DMS53 (cell line): ENCODE measurements at places on chromosomes 7 and 10.

DNA sequence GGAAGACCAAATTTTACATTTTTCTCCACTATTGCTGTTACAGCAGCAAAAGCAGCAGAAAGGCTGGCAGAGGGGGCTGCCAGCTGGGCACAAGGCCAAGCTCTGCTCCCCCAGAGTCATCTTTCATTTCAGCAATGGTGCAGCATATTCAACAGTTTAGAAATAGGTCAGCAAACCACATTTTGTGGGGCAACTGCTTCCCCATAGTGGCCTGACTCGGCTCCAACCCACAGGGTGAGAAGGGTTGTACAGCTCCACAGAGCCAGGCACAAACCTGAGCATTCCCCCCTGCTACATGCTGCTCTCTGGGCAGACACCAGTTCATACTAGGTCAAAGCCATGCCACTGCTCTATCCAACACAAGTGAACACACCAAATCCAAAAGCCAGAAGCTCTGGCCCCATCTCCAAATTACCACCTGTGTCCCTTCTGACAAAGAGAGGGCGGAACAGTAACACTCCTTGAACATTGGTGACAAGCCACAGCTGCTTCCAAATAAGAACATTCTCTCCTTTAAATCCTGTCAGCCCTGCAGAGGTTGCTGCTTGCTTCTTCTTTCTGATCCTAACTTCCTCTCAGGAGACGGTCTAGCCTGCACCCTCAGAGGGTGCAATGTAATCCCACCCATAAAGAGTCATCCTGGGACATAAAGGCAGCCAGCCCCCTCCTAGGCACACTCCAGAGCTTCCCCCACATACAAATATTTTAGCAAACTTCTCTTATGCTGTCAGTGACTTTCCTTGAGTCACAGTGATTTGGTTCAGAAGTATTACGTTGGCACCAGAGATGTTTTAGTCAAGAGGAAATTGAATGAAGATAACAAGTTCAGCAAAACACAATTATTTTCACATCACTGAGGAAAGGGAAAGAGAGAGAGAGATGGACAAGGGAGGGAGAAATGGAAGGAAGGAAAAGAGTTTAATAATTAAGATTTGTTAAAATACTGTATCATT lies 39.0 kb upstream of the SLIT1 start:
- no peak for DNase-seq

DNA sequence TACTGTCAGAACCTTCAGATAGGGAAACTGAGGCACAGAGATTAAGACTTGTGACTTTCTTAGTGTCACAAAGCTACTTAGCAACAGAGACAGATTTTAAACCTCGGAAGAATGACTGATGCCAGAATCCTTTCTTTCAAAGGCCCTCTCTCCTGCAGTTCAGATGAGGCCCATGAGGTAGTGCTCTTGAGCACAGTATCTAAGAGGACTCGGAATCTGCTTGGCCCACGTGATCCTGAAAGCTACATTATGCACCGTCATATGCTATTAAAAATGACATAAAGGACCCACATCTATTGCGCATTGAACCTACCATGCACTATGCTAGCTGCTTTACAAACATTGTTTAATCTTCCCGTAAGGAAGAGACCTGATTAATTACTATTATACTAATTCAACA lies 355.9 kb downstream of the SFMBT2 start:
- peak; percentile 49 for DNase-seq

GRCh38 chr7:120941064-120941463 lies 9.5 kb upstream of the ING3 start:
- DNase-seq: peak; percentile 66

DNA sequence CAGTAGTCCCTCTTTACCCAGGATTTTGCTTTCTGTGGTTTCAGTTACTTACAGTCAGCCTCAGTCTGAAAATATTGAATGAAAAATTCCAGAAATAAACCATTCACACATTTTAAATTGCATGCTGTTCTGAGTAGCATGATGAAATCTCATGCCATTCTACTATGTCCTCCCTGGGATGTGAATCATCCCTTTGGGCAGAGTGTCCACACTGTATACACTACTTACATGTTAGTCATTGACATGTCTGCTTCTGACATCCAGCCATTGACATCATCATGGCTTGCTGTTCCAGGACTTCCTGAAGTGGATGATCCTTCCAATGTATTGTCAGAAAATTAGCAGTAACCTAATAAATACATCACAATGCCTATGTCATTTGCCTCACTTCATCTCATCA lies 34.6 kb upstream of the MALRD1 start:
- peak; percentile 54 for DNase-seq

GRCh38 chr7:106068538-106068961 lies 43.6 kb downstream of the SYPL1 start:
- no peak for DNase-seq

DNA sequence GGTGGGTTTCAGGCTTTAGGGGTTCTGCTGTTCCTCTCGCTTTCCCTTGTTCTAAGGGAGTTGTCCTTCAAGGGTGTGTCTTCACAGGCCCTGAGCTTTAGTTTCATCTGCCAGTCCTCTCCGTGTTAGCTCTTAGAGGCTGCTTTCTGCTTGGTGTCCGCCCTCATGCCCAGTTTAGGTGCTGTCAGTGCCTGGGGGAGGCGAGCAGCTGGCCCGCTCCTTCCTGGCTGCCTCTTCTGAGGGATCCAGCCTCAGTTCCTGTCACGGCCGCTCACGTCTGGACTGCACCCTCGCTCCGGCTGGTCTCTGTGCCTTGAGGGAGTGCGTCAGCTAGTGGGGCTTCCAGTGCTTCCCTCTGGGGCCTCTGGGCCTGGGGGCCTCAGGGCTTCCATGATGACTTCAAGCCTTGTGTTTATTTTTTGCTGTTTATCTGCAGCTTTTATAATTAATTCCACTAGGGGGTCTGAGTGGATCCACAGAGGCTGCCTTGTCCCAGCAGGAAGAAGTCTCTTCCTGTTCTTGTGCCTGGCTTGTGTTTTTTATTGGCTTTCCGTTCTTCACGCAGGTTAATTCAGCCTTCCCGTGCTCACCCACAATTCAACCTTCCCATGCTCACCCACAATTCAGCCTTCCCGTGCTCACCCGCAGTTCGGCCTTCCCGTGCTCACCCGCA lies 33.0 kb downstream of the WDR37 start:
- DNase-seq: no peak

DNA sequence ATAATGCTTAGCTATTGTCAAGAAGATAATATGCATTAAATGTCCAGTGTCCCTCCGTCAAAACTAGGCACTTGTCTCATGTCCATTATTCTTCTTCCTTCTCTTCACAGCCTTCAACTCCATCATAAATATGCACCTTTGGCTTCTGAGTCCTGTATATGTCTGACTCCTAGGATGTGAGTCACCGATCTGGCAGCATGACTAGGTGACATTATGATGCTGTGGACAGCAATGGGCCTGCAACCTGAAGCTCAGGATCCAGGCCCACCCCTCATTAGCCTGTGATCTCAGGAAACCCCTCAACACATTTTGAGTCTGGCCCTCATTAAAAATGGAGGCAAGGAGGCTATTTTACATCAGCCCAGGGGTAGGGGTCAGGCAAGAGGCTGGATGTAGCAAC lies 362.5 kb upstream of the ZMIZ1 start:
- DNase-seq: peak; percentile 27

DNA sequence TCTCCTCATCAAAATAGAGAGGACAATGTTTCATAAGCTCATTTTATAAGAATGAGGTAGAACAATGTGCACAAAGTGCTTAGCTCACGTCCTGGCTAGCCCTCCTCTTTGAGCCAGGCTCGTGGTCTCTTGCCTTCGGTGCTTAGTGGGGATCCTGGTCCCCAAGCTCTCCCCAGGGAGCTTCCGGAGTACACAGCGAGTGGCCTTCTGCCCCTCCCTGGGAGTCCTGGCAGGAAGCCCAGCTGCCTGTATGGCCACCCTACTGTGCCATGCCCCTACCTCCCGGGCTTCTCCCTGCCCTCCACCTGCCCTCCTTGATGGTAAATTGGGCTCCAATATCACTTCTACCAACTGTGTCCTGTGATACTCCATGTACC lies 868 bp downstream of the MYO1G start:
- DNase-seq: no peak

DNA sequence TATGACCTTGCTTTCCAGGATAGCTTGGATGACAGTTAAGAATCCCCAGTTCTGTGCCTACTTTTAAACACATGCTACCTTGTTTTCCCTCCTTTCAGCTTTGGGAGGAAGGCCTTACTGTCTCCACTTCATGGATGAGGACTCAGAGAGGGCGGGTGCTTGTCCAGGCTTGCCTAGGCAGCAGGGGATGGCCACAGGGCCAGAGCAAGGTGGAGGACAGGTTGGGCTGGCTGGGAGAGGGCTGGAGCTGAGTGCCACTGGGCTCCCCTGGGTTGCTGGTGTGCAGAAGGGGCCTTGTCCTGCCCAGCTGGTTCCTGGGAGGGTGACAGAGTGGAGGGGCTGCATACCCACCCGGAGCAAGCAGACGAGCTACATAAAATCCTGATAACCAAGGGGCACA lies 117.8 kb downstream of the GRK5 start:
- peak; percentile 34 for DNase-seq

DNA sequence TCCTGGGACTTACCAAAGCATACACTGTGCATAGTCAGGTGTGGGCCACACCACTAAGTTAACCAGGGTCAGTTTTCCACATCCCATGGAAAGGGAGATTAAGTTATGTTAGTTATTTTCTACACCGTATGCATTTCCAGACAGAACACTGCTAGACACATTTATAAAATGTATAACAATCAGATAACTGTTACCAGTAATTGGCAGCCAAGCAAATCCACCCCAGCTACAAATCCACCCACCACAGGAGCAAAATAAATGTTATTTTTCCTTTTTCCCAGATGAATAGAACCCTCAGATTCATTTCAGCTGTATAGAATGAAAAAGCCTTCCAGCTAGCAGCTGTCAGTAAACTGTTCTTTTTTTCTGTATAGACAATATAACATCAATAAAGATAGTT lies 256.9 kb upstream of the FZD1 start:
- no peak for DNase-seq

DNA sequence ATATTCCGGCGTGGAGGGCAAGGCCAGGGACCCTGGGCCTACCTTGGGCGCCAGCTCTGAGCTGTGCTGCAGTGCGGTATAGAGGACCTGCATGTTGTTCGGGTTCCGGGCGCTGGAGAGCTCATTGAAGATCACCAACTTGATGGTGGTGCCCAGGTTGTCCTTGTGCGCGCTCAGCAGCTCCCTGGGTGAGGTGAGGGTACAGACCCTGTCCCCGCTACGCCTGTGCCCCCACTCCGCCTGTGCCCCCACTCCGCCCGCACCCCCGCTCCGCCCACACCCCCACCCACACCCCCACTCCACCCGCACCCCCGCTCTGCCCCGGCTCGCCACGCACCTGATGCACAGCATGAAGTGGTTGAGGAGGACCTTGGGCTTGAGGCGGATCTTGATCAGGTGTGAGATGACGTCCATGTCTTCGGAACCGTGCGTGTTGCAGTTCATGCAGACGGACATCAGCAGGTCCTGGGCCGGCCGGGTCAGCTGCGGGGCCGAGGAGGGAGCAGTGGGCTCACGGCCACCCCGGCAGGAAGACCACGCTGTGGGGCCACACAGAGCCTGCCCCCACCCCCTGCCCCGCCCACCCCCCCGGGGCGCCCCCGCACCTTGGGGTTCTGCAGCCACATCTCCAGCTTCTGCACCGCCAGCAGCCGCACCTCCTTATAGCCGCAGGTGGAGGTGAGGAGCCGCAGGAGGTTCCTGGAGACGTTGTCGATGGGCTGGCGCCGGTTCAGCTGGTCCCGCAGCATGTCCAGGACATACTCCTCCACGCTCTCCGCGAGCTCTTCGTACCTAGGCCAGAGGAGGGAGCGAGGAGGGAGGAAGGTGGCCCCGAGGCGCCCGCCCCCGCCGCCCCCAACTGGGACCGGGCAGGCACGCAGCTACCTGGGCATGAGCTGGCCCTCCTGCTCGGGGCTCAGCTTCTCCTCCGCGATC lies 5.6 kb downstream of the INTS1 start:
- DNase-seq: no peak

DNA sequence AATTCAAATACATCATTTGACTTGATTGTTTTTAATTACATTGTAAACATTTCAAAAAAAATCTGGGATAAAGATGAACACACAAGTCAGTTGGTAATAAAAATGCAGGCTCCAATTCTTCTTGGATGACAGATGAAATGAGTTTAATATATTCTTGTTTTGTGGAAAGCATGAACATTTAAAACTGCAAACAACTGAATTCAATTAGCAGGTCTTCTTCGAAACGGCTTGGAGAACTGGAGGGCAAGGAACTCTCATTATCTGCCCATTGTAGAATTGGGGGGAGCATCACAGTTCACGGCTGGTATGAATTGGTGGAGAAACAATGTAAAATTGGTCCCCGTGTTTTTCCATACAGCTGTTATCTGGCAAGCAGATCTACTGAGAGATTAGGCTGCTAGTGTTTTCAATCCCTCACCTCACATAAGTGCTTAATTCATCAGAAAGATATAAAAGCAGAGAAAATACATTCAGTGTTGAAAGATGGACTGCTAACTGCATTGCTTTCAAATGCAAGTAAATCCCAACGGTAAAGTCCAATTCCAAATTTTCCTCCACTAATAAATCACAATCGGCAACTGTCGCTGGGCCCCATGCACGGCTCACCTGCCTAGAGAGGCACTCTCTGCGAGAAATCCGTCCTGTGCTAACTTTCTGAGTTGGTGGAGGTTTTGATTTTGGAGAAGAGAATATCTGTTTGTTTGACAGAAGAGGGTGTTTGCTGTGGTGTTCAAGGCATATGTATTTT lies 199.5 kb downstream of the ZNF438 start:
- no peak for DNase-seq

- DNase-seq: no peak
These were observed 63.3 kb downstream of the ZNF107 start for GRCh38 chr7:64729089-64729848.

- DNase-seq: peak; percentile 58
These were observed 35.3 kb upstream of the EGR2 start for GRCh38 chr10:62851442-62851841.

DNA sequence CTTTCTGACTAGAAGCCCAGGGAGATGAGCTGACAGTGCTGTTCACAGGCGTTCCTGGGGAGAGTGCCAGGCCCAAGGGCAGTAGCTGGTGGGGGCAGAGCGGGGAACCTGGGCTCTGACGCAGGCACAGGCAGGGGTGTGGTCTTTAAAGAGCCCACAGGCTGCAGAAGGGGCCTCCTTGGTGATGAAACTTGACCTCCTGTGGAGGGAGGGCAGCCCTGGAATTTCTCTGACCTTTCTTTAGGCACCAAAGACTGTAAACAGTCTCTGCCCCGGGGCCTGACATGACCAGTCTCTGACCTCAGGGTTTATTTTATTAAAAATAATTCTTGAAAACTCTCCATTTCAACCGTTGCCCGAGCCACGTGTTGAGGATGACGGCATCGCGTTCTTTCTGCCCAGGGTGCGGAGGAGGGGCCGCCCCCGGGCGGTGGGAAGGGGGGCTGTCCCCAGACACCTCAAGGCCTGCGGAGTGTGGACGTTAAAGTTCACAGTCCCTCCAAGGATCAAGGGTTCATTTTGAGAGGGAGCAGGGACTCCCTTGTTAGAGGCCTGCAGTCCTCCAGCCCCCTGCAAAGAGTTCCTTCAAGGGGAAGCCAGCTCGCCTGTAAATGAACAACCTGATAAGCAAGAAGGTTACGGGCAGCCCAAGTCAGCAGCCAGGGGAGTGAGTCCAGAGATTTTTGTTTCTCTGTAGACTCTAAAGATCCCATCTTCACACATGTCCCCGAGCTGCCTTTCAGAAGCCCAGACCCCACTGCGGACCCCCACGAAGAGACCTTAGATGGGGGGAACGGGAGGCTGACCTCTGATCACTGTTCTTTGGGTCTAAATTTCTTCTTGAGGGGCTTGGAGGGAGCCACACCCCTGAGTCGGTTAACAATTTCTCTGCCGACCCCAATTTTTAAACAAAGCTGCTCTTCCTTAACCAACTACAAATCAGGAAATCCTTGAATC lies 128.9 kb downstream of the VIPR2 start:
- no peak for DNase-seq

- peak; percentile 23 for DNase-seq
These were observed 118.9 kb downstream of the PLXDC2 start for GRCh38 chr10:19935176-19935575.
